ENCODE measurements at places on chromosomes 3 and 15.

DNA sequence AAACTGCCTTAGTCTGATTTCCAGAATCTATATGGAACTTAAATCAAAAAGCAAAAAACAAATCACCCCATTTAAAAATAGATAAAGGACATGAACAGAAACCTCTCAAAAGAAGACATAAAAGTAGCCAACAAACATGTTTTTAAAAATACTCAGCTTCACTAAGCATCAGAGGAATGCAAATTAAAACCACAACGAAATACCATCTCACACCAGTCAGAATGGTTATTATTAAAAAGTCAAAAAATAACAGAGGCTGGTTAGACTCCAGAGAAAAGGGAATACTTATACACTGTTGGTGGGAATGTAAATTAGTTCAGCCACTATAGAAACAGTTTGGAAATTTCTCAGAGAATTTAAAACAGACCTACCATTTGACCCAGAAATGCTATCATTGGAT is 367.9 kb downstream of the ZIC4 start:
- no peak for DNase-seq

- no peak for DNase-seq
Measured at GRCh38 chr15:78329625-78330024, 10.5 kb upstream of the CRABP1 start.

GRCh38 chr3:58274027-58274614 is 31.9 kb upstream of the RPP14 start:
- no peak for DNase-seq

DNA sequence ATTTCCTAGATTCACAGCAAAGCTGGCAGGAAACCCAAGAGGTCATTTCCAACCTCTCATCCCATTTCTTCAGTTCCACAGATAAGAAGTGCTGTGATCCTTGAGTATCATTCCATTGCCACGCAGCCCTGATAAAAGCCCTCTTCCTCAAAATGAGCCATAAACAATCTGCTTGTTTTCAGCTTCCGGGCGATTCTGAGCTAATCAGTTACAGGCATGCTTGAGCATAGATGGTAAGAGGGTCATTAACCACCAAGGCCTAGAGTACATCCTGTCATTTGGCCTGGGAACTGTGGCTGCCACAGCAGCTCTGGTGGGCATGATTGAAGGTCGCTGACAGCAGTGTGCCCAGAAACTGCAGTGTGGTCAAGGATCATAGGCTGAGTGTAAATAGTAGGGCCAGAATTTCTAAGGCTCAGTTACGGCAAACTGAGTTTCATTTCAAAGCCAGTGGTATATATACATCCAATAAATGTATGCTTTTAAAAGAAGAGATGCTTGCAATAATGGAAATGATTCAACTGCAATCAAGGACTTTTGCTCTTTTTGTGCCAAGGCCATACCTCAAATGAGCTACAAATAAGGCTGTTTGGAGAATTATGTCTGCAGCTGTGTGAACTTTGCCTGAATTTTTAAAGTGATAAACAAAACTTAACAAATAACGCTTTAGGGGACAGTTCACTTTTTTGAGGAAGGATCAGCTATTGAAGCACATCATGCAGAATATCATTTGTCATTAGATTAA is 47.3 kb downstream of the P3H2 start:
- no peak for DNase-seq

GRCh38 chr15:74523982-74524381 is 17.0 kb upstream of the ARID3B start:
- DNase-seq: no peak

DNA sequence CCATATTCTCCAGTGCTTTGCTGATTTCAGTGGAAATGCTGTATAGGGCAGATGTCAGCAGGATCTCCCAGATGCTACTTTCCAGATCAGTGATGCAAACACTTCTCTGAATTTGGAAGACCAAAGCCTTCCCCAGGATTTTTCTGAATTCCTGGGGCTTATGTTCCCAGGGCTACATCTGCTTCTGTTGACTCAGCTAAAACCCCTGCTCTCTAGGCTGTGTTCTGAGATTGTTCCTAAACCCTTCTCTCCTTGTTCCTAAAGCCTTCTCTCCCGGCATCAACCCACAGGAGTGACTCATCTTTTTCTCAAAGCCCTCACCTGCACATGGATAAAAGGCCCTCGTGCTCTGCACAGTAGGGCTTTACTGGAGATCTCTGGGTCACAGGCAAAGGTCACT is 35.5 kb downstream of the FAH start:
- no peak for DNase-seq

DNA sequence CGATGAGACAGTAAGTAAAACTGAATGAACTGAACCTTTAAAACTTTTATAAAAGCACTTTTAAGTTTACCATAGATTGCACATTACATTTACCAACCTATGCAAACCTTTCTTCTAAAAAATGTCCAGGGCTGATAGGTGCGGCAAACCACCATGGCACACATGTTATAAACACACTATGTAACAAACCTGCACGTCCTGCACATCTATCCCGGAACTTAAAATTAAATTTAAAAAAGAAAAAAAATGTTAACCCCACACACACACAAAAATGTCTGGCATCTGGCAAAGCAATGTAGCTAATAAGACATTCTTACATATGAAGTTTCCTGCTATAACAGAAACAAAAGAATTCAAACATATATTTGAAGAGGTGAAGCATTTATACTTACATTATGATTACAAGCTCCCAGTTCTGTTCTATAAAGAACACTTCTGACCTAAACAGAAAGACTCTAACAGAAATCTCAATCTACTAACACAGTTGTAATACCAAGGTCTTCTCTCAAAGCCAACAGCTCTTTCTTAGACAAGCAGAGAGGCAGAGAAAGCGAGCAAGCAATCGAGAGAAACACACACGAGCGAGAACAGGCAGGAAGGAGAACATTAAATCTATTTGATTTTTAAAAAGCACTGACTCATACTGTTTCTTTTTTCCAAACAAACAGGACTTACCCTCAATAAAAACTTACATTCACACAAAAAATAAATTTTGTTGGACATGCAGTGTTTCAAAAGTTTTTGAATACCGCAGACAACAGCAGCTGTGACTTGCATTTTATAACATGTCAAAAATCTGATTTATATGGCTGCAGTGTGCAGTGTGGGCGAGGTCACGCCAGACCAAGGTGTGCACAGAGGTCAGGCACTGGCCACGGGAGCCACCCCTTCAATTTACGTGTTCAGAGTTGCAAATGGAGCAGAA is at the start of gene NRG4:
TSS of gene NRG4 (minus strand) at position 798 of the 925 bp plus-strand sequence. CDS start 1,194 bp downstream, outside the sequence.
- no peak for DNase-seq

- no peak for DNase-seq
Measured at GRCh38 chr3:72708441-72708840, 139.8 kb downstream of the SHQ1 start.

GRCh38 chr3:67901681-67902080 is 247.3 kb upstream of the SUCLG2 start:
- no peak for DNase-seq

- no peak for DNase-seq
Measured at GRCh38 chr15:73370151-73370550, 1.4 kb upstream of the HCN4 start.

- DNase-seq: no peak
Measured at GRCh38 chr3:73448041-73448440, 176.7 kb downstream of the PDZRN3 start.

DNA sequence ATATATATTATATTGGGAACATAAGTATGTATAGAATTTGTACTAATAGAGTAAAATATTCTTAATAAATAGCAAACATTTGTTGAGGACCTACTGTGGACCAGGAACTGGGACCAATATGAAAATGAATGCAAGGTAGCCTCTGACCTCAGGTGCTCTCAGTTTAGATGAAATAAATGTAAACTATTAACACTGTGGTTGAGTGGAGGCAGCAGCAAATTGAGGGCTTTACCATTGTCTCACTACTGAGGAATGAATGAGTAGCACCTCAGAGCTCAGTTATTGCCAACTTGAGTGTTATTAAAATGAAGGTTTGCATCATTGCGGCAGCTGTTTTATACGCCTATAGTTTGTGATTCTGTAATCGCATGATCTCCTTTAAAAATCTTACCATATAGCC is 90.9 kb upstream of the CGNL1 start:
- DNase-seq: no peak

GRCh38 chr3:149368674-149369497 is 8.6 kb downstream of the TM4SF1 start:
- no peak for DNase-seq

DNA sequence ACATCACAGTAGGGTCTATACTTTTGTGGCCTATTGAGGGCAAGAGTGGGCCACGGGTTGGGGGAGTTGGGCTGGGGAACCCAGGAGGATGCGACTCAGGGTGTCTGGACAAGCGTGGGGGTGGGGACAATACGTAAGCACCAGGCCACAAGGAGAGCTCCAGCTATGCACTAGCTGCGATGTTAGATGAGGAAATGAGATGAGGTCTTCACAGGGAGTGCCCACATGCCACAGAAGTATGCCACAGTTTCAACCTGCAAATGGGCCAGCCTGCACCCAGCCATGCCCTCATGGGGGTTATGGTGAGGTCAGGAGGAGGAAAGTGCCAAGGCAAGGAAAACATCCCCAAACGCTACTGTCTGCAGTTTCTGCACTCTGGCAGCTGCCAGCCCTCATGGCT is 30.5 kb downstream of the CACNA2D2 start:
- DNase-seq: no peak

GRCh38 chr3:72947715-72948490 is 48.7 kb upstream of the PPP4R2 start:
- no peak for DNase-seq
